Activated CD4-positive, CD25-positive, alpha-beta regulatory T cell treated with anti-CD3 and anti-CD28 coated beads, Interleukin-2, amount 50 U/mL, for 72 hours (primary cell): ENCODE measurements at places on chromosomes 12 and 14.

- peak; percentile 83 for DNase-seq
Measured at GRCh38 chr12:121015825-121016766, at the start of gene C12orf43. C12orf43 (minus strand) TSS chr12:121016487; CDS start chr12:121016474, 13 bp downstream.

GRCh38 chr12:4168036-4168435 is 105.5 kb upstream of the CCND2 start:
- no peak for DNase-seq

DNA sequence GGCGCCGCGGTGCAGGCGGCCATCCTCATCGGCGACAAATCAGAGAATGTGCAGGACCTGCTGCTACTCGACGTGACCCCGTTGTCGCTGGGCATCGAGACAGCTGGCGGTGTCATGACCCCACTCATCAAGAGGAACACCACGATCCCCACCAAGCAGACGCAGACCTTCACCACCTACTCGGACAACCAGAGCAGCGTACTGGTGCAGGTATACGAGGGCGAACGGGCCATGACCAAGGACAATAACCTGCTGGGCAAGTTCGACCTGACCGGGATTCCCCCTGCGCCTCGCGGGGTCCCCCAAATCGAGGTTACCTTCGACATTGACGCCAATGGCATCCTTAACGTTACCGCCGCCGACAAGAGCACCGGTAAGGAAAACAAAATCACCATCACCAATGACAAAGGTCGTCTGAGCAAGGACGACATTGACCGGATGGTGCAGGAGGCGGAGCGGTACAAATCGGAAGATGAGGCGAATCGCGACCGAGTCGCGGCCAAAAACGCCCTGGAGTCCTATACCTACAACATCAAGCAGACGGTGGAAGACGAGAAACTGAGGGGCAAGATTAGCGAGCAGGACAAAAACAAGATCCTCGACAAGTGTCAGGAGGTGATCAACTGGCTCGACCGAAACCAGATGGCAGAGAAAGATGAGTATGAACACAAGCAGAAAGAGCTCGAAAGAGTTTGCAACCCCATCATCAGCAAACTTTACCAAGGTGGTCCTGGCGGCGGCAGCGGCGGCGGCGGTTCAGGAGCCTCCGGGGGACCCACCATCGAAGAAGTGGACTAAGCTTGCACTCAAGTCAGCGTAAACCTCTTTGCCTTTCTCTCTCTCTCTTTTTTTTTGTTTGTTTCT is 1.7 kb downstream of the HSPA2 start:
- DNase-seq = peak; percentile 35

DNA sequence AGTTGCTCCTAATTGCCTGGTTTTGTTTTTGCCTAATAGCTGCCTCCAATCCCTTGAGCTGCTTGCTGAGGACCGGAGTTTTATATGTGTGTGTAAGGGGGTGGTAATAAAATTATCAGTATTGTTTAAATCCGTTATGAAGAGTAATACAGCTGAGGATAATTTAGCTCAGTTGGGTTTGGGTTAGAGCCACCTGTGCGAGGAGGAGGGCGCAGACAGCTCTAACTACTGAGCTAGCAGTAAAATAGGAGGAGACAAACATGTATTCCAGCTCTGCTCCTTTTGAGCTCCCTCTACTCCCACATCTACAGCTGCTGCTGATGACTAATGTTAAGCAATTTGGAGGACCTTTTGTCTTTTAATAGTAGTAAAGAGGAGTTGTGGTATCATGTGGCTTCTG is 61.5 kb downstream of the SPATS2 start:
- DNase-seq = no peak

DNA sequence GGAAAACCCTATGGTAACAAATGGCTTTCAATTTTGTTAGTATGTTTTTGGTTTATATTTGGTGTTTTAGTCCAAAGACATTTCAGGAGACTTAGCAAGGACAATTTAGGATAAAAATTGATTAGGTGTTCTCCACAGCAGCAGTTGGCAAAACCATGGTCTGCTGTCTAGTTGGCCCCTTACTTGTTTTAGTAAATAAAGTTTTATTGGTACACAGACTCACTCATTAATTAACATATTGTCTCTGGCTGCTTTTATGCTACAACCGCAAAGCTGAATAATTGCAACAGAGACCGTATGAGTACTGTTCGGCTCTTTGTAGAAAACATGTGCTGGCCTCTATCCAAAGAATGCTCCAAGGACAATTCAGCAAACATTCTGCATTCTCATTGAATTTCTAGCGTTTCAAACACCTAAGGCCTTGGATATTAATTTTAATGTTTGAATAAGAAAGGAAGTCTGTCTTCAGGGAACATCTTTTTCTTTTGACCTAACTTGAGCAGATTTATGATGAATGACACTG is 77.7 kb downstream of the CCDC92 start:
- no peak for DNase-seq

DNA sequence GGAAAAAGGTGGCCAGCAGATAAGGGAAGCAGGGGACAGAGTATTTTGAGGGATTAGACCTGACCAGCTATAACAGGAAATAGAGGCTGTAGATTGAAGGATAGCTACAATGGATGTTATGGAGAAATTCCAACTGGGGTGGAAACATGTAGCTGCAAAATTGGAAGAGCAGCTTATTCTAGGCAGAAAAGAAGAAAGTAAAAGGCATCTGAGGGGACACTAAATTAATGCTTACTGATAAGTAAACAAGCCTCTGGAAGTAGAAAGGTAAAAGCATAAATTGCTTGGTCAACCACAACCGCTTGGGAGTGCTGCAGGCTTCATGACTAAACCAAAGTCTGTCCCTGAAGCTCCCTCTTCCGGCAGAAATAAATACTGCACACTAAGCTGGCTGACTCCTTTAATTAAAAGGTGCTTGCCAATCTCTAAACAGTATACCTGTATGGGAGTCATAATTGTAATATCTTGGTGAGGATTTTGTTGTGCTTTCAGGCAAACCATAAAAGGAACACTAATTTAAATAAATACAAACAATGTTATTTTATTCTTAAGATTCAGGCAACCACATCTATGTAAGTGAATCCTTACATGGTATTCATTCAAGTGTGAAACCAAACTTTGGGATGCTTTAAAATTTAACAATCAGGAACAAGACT is 7.7 kb downstream of the UBC start:
- peak; percentile 79 for DNase-seq

- no peak for DNase-seq
Measured at GRCh38 chr12:124126950-124127655, 154.1 kb downstream of the ZNF664 start.

- DNase-seq = peak; percentile 56
Measured at GRCh38 chr14:92922883-92923743, at the start of gene CHGA. CHGA (plus strand) TSS chr14:92923150; CDS start chr14:92923360, 210 bp downstream.

DNA sequence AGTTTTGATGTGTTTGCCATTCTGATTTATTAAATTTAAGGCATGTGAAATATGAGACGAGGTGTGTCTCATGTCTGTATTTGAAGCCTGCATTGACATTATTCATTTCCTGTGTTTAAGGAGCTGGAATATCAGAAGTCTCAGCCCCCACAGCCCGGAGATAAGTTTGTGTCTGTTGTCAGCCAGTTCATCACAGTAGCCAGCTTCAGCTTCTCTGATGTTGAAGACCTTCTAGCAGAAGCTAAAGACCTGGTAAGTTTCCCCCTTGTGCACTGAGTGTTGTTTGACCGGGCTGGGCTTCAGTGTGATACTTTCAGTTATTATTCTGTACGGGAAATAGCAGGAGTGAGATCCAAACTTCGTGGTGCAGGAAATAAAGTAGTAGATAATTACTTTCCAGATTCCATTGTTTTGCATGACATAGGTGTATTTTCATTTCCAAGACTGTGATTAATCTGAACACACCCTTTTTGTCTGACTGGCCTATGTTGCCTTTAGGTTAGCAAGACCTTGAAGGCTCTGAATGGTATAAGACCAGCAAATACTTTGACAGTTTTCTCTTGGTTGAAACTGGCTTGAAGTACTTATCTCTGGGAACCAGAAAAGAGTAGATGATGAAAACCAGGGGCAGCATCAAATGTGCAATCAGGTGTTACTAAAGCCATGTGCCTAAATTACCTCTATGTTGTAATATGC is 101.5 kb downstream of the GPR135 start:
- no peak for DNase-seq

DNA sequence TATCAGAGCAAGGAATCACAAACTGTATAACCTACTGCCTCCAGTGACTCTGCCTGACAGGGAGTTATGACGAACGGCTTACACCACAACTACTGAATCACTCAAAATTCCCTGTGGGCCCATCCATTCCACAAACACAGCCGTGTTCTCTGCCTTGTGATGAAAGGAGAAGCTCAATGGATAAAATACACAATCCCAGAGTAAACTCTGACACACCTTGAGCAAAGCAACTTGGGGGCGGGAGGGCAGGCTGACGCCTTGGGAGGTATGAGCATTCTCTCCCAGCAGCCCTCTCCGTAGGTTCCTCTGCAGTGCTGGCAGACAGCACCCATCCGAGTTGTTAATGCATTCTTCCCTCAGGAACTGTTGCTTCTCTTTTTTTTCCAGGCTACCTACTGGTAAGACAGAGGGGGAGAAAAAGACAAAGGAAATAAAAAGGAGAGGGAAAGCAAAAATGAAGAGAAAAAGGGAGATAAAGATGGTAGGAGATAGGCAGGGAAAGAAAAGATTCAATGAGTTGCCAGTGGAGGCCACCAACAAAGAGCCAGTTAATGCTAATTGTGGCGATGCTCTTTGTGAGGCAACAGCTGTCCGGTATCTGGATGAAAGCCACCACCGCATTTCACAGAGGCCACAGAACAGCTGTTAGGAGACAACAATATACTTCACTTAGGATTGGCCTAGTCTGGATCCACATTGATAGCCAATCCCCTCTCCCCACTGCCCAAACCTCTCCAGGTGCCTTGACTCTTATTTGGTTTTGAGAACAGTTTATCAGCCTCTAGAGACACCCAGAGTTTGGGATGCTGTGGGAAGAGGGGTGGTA is 4.7 kb upstream of the DIO2 start:
- no peak for DNase-seq

DNA sequence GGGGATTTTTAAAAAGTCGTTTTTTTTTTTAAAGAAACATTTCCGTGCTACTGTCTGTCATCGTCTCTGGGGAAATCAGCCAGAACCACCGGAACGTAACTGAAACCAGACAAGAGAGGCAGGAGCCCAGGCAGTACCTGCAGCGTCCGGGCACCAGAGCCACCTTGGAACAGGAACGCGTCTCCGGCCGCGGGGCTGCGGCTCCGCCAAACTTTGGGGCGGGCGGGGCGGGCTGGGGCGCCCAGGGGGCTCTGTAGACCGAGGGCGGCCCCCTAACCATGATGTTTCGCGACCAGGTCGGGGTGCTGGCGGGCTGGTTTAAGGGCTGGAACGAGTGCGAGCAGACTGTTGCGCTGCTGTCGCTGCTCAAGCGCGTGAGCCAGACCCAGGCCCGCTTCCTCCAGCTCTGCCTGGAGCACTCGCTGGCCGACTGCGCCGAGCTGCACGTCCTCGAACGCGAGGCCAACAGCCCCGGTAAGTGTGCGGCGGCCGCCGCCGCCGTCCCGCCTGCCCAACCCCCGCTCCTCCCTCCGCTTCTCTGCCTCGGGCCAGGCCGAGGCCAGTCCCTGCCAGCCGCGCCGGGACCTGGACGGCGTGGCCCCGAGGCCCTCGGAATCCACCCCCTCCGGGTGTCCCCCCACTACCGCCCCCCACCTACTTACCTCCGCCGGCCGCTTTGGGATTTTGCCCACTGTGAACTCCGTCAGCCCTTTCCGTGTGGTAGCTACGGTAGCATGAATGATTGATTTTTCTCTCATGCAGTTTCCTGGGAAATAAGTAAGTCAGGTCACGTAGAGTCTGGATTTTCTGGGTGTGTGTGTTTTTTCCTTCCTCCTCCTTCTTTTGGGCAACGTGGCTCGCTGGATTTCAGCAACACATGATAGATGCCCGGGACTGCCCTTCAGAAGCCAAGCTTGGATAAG is 972 bp downstream of the SAMD4A start:
- peak; percentile 53 for DNase-seq

GRCh38 chr14:95683793-95684192 is 2.4 kb upstream of the TCL1B start:
- DNase-seq = peak; percentile 36
